ENCODE measurements at places on chromosomes 6 and 20.

DNA sequence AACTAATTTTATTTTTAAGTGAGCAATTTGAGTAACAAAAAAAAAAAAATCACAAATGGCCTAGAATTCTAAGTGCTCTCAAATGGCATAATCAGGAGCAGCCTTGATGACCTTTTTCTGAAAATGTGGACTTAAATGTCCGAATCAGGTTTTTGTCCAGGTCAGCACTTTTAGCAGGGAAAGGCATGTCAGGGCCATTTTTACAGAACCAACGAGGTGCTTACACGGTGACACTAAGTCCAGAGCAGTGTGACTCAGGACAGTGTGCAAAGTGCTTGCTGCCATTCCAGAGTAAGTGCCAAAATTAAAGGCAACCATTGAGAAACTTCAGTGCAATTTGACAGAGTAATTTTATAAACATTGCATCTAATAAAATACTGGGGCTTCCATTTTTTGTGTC, 127.8 kb downstream of the KIF16B start:
- DNase-seq: no peak

DNA sequence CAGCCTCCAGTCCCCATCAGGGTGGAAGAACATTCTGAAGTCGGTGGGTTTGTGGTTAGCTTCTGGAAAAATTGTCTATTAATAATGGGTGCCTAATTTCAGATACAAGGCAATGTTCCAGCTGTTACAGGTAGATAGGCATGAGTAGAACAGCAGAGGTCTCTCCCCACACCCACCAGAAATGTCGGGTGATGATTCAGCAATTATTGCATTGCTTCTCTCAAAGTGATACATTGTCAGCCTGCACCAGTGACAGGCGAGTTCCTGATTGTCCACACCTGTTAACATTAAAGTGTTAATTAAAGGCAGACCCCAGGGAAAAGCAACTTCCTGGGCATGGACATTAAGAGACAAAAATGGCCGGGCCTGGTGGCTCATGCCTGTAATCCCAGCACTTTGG, 18.9 kb upstream of the CLVS2 start:
- DNase-seq: no peak

DNA sequence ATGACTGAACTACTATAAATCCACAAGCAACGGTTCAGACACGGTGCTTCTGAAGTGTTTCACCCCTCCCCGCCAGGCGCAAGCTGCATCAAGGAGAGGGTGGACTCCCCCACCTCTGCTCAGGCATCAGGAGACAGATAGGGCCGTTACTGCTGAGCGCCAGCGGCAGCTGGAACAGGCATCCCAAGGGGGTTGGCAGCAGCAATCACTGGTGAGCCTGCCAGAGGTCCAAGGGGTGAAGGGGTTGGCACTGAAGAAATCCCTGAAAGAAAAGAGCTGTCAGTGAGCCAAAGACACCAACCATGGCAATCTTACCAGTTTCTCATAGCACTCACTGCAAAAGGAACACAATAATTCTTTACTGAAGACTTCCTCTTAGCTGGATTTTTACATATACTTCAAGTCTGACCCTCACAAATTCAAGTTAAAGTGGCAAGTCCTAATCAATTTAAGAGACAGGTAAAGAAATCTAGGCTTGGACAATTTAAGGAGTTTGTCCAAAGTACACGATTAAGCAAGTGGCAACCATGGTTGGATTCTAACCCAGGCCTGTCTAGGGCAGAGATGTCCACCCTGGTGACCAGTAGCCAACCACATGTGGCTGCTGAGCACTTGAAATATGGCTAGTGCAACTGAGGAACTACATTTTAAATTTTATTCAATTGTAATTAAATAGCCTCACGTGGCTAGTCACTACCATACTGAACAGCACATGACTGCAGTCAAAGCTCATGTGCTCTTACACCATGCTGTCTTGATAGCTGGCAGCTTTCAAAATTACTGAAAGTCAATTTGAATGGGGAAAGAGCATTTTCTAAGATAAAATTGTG, 21.7 kb upstream of the TBC1D20 start:
- DNase-seq: no peak

- DNase-seq: no peak
Observed at GRCh38 chr20:56793916-56794315, 164.8 kb downstream of the TFAP2C start.

- DNase-seq: no peak
Observed at GRCh38 chr6:9540534-9541126, 874.2 kb downstream of the TFAP2A start.

DNA sequence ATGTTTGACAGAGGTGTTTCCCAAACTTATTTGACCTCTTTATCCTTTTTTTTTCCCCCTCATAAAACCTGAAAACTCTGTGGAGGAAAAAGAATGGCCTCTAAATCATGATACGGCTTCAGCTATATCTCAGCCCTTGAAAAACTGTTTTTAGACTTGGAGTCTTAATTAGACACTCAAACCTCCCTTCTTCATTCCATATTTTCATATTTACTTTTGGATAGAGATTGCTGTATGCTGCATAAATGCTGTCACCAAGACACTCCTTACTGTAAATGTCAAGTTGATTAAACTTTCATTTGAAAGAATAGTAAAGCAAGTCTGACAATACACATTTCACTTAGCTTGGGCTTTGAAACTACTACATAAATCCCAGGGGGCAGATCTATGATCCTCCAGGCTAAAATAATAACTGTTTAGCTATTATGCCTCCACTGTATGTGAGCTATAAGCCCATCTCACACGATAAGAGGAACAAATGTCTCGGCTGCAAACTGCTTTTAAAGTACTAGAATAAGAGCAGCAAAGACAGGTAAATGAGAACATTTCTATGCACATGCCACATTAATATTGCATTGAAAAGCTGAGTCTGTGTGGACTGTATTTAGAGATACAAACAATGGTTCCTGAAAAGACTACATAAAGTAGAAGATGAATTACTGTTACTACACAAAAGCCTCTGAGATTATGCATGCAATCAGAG, 141.3 kb upstream of the HMGN3 start:
- DNase-seq: no peak

DNA sequence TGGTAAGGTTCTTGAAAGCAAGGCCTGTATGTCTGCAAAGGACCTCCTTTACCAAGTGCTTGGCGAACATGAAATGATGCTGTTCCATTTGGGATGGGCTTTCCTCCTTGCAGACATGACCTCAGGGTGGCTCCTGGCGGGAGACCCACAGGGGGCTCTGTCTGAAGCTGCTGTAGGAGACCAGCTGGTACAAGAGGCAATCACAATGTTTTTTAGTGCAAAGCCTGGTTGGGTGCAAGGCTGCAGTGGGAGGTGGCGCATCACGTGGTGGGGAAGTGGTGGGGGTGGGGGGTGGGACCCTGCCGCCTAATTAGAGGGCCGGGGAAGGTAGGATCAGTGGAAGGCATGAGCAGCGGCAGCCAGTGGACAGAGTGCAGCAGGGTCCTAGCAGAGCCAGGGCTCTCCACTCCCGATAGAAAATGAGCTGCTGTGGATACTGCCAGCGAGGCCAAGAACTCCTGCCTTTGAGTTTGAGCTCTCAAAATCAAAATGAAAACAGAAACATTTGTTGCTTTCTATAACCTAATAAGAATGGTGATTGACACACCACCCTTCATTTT, 9.1 kb upstream of the ARMC2 start:
- no peak for DNase-seq

DNA sequence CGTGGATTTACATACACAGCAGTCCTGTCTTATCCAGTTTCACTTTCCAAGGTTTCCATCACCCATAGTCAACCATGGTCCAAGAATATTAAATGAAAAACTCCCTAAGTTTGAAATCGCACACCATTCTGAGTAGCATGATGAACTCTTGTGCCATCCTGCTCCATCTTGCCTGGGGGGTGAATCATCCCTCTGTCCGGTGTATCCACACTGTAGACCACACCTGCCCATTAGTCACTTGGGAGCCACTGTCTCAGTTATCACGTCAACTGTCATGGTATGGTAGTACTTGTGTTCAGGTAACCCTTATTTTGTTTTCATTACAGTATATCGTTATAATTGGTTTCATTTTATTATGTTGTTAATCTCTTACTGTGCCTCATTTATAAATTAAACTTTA, 38.5 kb downstream of the PTGIS start:
- no peak for DNase-seq

DNA sequence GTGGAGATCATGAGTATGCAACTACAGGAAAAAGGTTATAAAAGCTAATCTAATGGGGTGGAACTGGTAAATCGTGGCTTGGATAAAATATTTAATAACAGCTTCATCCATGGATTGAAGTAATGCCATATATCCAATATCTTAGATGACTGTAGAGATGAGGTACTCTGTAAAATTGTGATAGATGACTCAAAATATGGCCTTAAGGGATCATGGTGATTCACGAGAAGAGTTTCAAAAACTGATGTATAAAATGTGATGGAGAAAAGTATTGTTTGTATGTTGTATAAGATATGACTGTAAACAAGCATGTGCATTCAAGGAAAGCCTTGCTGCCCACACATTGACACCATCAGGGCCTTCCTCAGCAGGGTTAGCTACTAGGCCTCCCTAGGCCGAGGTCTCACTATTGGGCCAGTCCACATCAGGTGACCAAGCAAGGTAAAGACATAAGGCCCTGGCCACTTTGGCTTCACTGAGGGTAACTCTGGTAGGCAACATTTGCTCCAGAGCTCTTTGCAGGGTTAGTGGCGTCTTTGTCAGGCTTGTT, 17.7 kb upstream of the CCN6 start:
- DNase-seq: no peak

DNA sequence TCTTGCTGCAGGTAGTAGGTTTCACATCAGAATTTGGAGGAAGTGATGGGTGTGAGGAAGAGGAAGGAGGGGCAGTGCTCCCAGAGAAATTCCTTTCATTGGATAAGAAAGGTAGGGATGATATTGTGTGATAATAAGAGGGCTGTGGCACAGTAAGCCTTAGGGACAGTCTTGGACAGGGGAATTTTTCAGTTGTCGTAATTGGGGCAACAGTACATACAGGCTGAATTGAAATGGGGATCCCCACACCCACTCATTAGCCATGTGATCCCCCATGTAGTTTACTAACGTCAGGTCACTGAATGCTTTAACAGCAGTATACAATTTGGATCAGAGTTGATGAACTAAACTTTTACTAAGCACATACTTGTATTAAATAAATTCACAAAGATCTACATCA, 79.4 kb downstream of the FOXO3 start:
- no peak for DNase-seq

DNA sequence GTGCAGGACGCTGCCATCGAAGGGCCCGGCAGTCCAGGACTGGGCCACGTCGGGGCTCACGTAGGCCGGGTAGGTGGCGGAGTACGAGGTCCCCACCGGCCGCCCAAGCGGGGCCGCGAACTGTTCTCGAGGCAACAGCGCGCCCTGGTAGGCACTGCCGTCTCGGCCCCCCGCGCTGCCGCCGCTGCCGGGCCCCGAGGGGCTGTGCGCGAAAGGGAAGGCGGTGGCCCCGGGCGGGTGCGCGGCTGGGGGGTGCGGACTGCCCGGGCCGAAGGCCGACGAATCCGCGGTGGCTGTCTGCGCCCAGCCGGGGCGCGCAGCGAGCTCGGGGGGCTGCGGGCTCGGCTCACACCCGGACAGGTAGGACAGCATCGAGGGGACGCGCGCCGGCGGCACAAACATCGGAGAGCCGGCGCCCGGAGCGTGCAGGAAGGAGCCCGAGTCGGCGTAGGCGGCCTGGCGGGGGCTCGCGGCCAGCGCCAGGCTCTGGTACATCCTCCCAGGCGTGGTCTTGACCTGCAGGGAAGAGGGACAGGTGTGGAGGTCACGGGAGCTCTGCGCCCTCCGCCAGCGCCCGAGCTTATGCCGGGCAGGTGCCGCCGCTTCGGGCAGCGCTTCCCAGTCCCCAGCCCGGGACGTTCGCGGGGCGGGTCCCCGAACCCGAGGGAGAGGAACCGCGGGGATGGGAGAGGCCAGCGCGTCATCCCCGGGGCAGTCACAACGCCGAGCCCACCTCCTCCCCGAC, 596 bp downstream of the GATA5 start:
- DNase-seq: no peak

DNA sequence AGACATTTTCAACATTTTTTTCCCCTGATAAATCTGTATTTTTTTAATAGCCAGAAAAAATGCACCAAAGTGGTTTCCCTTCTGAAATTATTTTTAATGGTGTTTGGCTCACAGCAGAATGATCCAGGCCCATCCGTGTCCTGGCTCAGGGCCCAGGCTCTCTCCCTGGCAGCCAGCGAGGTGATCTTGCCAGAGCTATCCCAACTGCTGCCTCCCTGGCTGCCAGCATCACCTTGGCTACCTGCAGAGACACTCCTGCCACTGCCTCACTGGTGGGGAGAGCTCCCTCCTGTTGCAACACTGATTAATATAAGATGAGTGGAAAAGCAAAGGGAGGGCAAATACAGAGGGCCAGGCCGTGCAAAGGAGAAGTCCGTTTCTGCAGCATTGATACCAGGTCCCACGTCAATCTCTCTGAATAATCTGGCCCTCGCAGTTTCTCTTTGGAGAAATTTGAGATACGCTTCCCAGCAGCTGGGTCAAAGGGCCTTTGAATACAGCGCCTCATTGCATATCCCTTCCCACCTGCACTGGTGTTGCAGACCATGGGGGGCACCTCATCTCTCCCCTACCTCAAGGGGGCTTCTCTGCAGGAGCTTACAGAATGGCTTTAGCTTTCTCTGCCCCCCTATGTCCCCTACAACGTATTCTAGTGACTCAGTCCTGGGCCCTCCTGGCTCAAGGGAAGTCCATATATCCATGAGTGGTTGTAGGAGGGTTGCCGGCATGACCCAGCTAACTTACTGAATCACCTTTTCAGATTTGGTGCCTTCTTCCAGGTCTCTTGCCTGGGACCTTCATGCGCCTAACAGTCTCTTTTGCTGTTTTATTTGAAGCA, 12.8 kb upstream of the DSTN start:
- no peak for DNase-seq

DNA sequence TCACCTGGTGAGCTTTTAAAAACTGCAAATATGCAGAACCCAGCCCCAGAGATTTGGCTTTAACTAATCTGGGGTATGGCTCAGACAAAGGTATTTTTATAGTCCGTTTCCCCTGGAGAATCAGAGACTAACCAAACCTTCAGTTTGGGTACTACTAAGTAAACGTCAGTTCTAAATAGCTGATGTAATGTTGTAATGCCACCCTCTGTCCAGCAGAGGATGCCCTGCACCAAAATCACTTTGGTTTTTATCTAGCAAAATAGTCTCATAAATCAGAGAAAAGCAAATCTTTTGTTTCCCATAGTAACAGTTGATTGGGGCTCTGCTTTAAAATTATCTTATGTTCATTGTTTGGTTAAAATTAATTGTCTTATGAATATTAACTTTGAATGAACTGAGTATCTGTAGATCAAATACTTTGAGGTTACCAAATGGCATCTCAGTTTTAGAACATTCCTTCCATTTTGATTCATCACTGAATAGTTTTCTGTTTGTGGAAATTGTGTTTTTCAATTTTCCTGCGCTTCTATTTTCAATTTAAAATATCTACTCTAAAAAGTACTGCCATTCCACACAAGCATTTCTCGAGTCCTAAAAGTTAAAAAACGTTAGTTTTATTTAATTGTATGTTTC, 278.3 kb upstream of the PLCB4 start:
- DNase-seq: no peak

GRCh38 chr20:38260378-38261053, at the start of gene KIAA1755:
KIAA1755 (minus strand) TSS chr20:38260735; CDS start chr20:38260500, 235 bp downstream.
- DNase-seq: no peak
